ENCODE measurements at places on chromosomes 1 and 21.

DNA sequence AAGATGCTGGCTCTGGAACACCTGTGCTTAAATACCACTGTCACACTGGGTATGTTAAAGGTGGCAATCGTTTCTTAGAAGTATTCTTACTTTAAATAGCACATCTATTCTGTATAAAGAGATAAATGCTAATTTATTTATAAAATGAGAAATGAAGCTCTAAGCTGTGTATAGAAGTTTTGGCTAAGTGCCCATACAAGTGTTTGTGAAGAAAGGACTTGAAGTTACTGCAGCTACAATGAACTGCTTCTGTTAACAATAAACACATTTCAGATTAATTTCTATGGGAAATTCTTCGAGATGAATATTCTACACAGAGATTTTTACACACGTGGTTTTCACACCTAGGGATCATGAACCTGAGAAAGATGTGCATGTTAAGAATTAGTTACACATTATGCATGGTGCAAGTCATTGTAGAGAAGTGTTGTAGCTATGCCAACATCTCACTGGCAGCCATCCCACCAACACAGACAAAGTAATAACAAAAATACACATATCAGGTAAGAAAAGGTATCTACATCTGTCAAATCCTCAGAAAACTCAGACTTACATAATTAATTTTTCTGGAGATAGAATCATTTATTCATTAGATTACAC, 16.2 kb downstream of the COL24A1 start:
- DNase-seq = no peak

DNA sequence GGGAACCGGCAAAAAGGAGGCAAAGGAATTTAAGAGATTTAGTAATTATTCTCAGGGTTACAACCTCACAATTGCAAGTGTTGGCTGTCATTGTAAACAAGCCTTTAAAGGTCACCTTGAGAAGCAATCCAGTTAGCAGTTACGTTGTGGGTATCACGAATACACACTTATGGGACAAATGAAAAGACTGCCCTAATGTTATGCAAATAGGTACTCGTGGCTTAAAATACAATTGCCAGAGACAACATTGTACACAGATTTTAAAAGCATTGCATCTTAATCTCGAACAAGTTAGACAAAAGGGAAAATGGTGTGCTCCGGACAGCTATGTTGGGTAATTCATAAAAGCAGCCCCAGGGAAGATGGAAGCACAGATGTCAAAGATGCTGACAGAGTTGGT, 120.5 kb upstream of the ZC3H12A start:
- DNase-seq = no peak

DNA sequence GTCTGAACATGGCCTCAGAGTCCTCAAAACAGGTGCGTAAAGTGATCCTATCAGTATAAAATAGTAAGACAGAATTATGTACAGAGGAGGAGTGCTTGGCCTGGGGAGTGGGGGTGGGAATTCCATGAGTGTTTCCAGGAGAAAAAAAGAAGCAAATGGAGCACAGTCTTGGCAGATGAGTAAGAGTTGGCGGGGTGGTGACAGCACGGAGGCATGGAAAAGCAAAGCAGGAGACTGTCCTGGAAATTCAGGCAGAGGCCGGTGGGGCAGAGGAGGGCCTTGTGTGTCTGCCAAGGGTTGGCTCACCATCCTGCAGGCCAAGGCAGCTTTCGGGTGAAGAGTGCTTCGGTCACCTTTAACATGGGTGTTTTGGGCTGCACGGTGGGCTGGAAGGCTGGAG, 63.4 kb downstream of the OPTC start:
- no peak for DNase-seq

- peak; percentile 68 for DNase-seq
Measured at GRCh38 chr1:205273551-205273982, 45.8 kb downstream of the TMCC2 start.

DNA sequence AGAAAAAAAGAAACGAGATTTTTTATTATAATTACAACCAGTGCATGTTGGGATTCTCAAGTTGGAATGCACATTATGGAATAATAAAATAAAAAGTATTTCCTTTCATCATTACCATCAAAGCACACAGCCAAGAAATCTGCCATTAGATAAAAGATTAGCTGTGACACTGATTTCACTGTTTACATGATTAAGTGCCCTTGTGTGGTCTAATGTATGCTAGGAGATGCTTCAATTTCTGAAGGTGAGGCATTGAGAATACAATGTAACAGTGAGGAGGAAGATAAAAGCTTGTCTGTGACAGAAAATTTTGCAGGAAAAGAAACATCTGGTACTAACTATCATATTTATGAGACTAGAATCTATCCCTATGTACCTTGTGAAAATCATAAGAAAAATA, 409.7 kb upstream of the PRMT6 start:
- DNase-seq = no peak

DNA sequence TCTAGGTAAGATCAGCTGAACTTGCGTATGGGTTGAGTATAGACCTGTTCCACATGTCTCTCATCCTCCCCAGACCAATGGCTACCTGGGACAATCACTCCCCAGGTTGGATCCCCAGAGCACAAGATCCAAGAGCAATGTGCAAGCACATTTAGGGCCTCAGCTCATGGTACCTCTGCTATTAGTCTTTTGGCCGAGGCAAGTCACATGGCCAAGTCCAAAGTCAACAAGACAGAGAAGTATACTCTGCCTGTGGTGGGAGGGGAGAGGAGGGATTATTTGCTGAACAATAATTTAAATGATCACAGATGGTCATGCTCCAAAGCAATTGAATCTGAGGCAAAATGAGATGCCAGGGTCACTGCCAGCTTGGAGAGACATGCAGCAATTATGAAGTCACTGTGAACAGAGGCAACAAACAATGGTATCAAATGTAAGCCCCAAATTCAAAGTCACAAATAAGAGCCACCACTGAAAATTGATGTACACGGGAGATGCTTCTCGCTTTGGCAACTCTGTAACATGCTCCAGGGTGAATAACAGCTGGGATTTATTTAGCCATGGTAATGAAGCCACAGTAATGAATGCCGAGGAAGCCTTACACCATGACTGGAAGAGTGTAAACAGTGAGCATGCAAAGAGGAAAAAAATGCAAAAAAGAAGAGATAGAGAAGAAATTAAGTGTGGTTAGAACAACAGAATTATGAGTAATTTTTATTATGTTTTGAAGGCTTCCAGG, 149.1 kb downstream of the ZNF281 start:
- no peak for DNase-seq

DNA sequence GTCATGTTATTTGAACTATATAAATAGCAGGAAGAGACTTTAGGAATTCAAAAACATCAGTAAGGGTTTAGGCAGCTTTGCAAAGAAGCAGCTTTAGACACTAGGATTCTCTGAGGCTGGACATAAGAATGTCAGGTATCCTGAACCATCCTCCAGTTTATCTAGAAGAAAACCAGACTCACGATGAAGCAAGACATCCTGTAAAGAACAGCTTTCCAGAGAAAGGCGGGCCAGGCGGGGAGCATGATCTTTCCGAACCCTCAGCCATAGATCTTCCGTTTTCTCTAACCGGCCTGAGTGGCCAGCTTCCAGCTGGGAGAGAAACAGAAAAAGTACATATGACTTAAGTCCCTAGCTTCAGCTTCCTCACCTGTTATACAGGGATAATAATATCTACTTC, 39.3 kb upstream of the RBBP5 start:
- no peak for DNase-seq

- DNase-seq = no peak
Measured at GRCh38 chr1:48261881-48262400, 39.4 kb downstream of the SLC5A9 start.

DNA sequence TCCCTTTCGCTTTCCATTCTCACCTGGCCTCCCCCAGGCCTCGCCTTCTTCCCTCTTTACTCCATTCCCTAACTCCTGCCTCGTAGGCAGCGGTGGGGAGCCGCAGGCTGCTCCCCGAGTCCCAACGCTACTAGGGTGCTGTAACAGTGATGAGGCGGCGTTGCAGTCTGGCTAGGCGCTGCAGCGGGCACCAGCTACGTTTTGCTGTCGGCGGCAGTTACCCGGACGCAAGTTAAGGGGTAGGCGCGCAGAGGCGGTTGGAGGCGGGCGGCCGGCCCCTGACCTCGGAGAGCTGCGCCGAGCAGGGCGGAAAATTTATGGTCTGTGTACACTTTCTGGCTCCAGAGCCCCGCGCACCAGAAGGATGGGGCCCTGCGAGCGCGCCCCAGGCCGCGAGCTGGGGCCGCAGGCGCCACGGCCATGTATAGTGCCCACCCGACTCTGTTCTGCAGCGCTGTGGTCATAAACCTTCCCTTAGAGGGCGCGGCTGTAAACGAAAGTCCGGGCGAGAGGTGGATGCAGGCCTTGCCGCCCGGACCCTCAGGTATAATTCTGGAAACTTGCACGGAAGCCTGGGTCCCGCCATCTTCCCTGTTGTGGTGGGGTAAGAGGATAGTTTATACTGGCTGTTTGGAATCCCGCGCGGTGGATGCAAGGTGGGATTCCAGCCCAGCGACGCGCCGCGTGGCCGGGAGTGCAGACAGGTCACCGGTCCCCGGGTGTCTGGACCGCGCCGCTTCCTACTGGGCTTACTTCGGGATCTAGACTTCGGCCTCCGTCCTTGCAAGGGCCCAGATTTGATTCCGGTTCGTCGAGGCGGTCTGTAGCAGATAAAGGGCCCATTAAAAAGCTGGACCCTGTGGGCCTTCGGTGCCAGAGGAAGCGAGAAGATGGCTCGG, 15.0 kb downstream of the HLX start:
- DNase-seq = no peak

DNA sequence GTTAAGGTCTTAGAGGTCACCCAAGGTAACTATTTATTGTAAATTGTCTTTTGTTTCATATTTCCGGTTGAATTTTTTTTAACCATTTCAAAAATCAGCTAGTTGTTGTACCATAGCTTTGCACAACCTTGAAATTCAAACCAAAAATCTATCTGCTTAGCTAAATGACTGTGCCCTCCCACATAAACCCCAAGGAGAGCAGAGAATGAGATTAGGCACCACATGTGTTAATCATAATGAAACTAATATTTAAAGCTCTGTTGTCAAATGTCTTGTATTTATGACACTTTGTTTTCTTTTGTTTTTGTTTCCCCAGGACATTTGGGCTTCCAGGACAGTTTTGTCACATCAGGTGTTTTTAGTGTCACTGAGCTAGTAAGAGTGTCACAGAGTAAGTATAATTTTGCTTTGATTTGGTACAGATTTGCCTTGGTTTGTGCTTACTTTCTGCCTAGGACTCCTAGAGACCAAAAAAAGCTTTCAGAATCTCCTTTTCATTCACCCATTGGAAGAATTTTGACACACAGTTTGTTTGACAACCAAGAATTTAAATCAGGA, 249.9 kb downstream of the NFIA start:
- no peak for DNase-seq

Measured in activated CD8-positive, alpha-beta memory T cell treated with anti-CD3 and anti-CD28 coated beads for 4 hours (primary cell).